ENCODE measurements at places on chromosomes 3 and 15.

- peak; percentile 95 for DNase-seq
These were observed 4.9 kb downstream of the PRRT3 start for GRCh38 chr3:9947025-9947995.

GRCh38 chr15:74037171-74038117 is 42.9 kb downstream of the PML start:
- no peak for DNase-seq

DNA sequence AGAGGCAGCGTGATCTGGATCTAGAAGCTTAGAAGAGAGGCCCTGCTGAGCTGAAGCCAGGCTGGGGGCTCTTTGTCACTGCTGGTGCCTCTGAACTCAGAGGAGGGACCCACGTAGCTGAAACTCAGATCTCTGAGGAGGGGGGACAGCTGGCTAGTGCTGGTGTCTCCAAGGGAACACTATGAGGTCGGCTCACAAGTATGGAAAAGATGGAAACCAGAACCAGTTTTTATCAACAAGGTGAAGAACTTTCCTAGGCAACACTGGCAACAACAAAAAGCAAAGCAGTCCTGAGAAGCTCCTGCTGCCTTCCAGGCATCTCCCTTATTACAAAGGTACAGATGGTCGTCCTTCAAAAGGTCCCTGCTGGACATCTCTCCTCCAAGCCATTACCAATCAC is 27.0 kb upstream of the FSTL1 start:
- DNase-seq = no peak

GRCh38 chr3:120831066-120831465 is 76.9 kb upstream of the STXBP5L start:
- DNase-seq = no peak

DNA sequence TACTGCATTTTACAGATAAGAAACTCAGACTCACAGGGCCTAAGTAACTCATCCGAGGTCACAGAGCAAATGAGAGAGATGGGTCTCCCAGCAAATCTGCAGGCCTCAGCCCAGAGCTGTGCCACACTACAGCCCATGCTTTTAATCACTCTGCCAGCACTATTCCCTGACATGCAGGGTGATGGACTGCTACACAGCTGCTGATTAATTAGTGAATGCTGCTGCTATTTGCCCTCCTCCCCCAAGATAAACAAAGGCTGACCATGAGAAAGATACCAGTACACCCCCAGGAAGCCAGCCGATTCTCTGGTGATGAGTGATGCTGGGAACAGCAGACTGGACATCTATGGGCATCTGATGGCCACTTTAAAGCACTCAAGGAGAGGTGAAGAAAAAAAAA is 39.3 kb downstream of the RFTN1 start:
- no peak for DNase-seq
